ENCODE measurements at places on chromosomes 16 and 17.

DNA sequence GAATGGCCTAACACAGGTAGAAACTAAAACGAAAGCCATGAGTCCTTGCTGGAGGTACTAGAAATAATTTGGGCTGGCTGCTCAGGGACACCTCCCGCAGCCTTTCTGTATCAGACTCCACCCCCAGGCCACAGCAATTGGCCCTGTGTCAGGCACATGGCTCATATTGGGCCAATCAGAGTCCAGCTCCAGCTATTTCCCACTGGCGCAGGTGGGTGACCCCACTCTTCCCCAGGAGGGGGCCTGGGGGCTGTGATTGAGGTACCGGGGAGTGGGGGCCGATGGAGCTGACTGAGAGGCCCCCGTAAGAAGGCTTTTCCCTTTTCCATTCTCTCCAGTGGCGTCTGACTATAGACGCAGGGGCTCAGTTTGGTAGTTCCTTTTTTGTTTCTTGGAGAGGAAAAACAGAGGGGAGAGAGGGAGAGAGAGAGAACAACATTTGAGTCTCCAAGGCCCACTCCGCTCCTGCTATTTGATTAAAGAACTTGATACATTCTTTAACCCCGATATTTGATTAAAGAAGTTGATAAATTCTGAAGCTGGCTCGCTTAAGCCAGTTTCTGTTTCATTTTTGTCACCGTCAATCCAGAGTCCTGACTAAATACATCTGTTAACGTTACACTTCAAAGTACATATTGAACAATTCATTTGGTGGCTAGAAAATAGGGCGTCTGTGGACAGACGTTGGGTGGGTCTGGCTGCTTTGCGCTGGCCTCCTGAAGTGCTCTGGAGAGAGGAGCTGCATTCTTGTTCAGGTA, 26.3 kb downstream of the FOXL1 start:
- DNase-seq: no peak

GRCh38 chr16:11618107-11618717, 31.5 kb upstream of the LITAF start:
- no peak for DNase-seq

- no peak for DNase-seq
These were observed 5.9 kb downstream of the CORO7 start for GRCh38 chr16:4410335-4411075.

- DNase-seq: no peak
These were observed 4.6 kb downstream of the VEZF1 start for GRCh38 chr17:57983446-57983845.

DNA sequence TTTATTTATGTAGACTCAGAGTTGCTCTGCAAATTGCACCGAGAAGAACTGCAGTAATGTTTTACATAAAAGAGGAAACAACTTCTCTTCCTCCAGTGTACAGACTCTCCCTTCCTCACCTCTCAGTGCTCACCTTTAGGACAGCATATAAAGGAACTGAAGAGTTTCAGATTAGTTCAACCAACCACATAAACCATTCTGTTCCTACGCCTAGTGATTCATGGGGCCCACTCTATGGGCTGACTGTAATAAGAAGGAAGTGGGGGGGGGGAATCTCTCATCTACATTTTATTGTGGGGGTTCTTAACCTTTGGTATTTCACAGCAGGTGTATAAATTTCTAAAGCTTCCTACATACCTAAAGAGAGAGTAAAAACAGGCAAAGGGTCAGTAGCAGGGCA, 18.3 kb downstream of the ZSWIM7 start:
- peak; percentile 42 for DNase-seq

GRCh38 chr17:74502861-74503260, 28.4 kb downstream of the CD300LB start:
- DNase-seq: no peak

GRCh38 chr17:61470530-61471136, 18.4 kb downstream of the TBX4 start:
- no peak for DNase-seq

DNA sequence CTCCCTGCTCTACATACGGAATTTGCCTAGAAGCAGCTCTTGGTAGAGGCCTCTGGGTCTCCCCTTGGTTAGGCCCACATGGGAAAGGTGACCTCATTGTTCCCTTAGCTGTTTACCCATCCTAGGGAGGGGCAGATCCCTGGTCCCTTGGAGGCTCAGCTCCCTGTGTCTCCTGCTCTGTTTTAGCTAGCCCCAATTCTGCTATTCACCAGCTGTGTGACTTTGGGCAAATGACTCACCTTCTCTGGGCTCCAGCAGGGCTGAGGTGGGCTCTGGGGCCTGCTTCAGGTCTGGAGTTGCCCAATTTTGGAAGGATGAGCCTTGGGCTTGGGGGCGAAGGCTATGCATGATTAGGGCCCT, 3.9 kb downstream of the ABCC3 start:
- DNase-seq: no peak

DNA sequence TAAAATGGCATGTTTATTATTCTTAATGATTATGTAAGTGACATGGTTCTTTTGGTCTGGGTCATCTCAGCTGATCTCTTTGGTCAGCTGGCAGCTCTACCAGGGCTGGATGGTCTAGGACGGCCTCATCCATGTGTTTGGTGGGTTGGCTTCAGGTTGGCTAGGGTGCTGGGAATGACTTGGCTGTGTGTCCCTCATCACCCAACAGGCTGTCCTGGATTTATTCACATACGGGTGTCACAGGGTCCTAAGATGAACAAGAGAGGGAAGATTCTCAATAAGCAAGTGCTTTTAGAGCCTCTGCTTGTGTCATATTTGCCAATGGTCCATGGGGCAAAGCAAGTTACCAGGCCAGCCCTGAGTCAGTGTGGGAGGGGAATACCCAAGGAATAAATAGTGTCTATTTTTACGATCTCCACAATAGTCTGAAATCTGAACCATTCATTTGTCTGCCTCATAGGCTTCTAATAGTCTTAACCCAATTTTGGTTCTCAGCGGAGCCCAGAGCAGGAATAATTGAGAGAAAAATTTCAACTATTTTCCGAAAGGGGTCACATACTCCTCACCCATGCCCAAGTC, 157.5 kb downstream of the HS3ST2 start:
- DNase-seq: no peak

- DNase-seq: no peak
These were observed at the start of gene CA10 for GRCh38 chr17:52158450-52159042. TSS of gene CA10 (minus strand) at chr17:52158714.

GRCh38 chr17:6941989-6942388, 53.9 kb upstream of the ALOX12 start:
- no peak for DNase-seq

DNA sequence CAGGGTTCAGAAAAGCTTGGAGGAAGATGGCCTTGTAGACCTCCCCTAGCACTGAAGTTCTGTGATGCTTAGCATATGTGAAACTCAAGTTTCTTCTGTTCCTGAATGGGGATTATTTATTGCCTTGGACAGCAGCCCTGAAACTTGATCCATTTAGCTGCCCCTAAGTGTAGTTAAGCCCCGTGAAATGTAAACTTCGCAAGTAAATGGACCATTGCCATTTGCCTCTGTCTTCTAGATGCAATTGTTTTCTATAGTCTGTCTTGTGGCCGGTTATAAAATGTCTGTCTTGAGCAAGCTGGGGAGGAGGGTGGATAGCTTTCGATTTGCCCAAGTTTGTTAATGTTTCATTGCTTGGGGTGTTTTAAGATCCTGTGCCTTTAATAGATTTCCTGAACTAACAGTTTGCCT, 261.8 kb downstream of the CDH13 start:
- DNase-seq: no peak

DNA sequence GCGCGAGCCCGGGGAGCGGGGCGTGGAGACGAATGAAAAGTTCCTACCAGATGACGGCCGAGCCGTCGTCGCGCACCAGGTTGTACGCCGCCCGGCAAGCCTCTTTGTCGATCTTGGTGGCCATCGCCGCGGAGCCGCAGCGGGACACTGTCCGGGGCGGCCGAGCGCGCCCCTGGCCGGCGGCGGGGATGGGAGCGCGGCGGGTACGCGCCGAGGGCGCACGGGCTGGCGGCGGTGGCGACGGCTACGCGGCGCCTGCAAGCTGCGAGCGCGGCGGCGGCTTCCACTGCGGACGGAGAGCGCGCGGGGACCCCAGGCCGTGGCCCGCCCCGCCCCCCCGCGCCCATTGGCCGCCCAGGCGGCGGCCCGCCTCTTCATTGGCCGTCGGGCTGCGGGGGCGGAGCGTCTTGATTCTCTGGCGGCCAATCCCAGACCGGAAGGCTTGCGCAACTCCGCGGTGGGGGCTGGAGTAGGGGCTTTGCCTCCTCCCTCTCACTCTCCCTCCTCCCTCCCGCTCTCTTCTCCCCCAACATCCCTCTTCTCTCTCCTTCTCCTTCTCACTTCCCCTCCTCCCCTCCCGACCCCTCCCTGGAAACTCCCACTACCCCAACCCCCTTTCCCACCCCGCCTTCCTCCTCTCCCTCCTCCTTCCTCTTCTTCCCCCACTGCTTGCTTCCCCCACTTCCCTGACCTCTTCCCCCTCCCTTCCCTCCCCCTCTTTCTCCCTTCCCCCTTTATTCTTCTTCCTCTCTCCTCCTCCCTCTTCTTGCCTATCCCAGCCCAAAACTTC, at the start of gene COTL1:
COTL1 (minus strand) TSS at position 288 of the 790 bp plus-strand sequence; CDS start at position 124, 164 bp downstream.
- DNase-seq: peak; percentile 97

DNA sequence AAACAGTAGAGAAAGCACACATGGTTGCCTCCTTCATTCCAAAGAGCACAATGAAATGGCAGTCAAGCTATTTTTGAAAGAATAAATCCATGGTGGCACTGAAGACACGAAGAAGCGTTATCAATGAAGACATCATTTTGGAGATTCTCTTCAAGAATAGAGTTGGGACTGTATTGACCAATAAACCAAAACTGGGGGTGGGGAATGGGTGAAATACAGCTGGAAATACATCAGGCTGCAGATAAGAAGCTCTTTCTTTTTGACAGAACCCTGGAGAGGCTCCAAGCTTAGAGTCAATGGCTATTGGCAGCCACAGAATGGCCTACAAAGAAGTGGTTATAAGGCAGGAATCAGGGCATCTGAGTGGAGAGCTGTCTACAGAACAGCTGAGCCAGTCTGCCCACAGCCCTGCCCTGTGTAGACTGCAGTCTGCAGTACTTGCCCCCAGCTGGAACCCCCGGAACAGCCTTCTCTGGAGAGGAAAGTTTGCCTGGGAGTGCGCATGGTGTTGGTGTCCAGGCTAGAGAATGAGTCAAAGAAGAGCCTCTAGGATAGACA, 100.4 kb downstream of the STX8 start:
- no peak for DNase-seq

DNA sequence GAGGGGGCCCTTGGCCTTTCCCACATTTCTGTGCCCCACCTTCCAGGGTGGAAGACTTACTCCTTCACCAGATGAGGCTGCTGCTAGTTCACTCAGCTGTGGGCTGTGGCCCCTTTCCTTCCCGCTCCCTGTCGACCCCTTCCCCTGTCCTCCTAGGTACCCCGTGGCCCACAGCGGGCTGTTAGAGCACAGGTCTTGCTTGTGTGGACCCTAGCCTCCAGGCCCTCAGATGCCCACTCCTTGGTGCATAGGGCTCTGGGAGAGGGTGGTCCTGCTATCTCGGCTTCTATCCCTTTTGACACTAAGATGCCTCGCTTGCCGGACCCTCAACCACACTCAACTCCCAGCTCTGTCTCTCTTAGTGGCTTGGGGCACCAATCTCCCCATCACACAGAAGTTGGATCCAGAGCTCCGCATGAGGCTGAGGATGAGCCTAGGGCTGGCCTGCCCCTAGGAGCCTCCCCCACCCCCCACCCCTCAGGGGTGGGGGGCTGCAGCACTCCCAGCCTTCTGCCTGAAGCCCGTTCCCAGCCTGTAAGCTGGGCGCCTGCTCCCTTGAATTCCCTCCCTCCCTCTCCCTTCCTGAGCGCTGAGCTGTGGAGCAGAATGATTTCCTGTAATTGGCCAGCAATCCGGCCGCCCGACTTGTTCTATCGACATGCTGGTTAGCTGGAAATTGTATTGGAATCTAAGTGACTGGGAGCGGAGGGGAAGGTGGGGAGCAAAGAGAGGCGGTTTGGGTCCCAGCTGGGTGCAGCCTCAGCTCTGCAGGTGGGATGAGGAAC, 30.9 kb downstream of the DCAKD start:
- DNase-seq: no peak

GRCh38 chr17:36188891-36189306, 7.7 kb downstream of the CCL3L1 start:
- no peak for DNase-seq

DNA sequence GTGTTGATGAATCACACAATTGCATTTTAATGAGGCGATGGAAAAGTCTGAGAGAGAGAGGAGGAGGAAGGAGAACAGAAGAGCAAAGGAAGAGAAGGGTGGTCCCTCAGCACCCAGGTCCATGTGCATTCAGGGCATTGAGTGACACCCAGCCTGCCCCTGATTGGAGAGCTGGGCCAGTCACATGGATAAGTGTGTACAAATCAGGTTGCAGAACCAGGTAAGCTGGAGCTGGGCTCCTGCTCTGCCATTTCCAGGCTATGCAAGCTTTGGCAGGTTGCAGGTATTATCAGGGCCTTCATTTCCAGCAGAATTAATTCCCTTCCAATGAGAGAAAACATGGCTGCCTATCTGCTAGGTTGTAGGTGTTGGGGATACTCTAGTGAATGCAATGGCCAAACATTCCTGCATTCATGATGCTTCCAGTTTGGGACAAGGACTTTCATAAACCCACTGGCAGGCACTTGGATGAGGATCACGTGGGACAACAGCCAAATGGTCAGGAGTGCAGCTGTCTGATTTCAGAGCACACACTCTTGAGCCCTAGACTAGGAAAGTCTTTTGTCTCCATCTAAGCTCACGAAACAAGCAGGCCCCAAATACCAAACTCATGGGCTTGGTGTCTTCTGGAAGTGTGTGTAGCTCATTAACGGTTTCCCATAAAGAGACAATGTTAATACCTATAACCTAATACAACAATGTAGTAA, 577.9 kb upstream of the CDH5 start:
- DNase-seq: no peak

- DNase-seq: no peak
These were observed 1.2 kb upstream of the BLTP2 start for GRCh38 chr17:28646039-28646754.

DNA sequence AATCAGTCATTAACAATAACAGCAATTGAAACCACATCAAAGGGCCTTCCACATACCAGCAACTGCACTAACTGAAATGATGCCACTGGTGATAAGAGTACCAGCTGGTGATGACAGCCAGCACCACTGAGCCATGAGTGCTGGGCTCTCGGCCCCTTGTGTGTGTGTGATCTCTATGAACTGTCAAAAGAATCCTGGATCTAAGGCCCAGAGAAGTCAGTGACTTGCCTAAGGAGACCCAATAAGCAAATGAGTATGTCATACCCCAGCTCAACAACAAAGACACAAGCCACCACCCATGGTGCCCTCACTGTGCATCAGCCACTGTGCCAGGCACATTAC, 220.9 kb downstream of the ZNF423 start:
- no peak for DNase-seq

GRCh38 chr16:67668495-67669157, 2.0 kb downstream of the C16orf86 start:
- DNase-seq: no peak

- DNase-seq: no peak
These were observed 68.5 kb downstream of the RPH3AL start for GRCh38 chr17:283911-284675.

- no peak for DNase-seq
These were observed 2.5 kb upstream of the HS3ST4 start for GRCh38 chr16:25689137-25689836.
